ENCODE measurements at places on chromosomes 1 and 21. TPM values are rescaled to one million over a fixed set of nuclear protein-coding genes. Genes with fewer than 3 reads are reported as not detected.

The CR1 gene
- total RNA-seq, result not detected

The C1QC gene
- total RNA-seq, result not detected

The KIRREL1 gene
- 20.2 TPM for total RNA-seq

The SNAPIN gene
- 59.5 TPM for total RNA-seq

The SPRR2E gene
- 3.7 TPM for total RNA-seq

The SYNC gene
- total RNA-seq, result 7.6 TPM

Data from bronchial epithelial cell (primary cell).